IMR-90 (cell line): ENCODE measurements at places on chromosomes 16 and 17.

GRCh38 chr17:78969865-78970264 is 9.9 kb downstream of the LGALS3BP start:
- DNase-seq = no peak

DNA sequence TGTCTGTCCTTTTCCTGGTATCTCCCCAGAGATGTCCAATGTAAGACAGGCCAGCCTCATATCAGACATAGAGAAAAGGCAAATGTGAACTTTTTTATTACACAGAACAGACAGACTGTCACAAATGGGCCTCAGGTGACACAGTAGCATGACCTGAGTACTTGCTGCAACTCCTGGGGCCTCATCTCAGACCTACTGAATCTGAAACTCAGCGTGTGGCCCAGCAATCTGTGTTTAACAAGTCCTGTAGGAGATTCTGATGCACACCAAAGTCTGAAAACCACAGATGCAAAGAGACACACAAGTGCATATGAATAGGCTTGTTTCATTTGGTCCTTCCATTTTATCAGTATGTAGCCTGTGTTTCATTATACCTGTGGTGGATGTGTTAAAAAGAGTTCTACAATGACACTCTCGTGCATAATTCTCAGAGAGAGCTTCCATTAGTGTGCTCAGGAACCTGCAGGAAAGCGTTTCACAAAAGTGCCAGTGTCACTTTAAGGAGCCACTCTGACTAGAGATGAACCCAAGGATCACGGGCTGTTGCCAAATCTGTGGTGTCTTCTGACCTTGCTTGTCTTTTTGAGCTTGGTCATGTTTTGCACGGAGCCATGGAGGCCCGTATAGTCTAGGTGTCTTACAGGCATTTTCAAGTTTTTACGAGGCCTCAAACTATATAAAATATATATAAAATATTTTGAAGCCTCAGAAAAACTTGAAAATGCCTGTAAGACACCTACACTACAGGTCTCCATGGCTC is 33.8 kb upstream of the NF1 start:
- DNase-seq = no peak

GRCh38 chr17:39224778-39225307 is 902 bp downstream of the STAC2 start:
- no peak for DNase-seq

DNA sequence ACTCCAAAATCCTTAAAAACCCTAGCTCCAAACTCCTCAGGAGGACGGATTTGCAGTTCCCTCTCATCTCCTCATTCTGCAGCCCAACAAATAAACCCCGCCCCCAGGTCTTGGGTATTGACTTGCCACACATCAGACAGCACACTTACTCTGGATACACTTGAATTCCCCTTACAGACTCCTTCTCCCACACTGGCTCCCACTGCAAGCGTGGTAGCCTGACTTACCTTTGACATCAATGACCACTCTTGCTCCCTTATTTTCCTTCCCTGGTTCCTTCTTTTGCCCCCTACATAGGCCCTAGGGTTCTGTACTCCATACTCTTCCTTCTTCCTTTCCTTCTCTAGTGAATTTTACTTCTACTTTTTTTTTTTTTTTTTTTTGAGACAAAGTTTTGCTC is 7.5 kb downstream of the RFFL start:
- no peak for DNase-seq

- no peak for DNase-seq
Observed at GRCh38 chr17:17091856-17092756, 49.8 kb downstream of the MPRIP start.

- DNase-seq = no peak
Observed at GRCh38 chr17:39090908-39091665, 60.4 kb downstream of the PLXDC1 start.

- no peak for DNase-seq
Observed at GRCh38 chr16:84483882-84484565, 20.4 kb downstream of the MEAK7 start.

- no peak for DNase-seq
Observed at GRCh38 chr17:8490256-8491023, 54.8 kb downstream of the NDEL1 start.

DNA sequence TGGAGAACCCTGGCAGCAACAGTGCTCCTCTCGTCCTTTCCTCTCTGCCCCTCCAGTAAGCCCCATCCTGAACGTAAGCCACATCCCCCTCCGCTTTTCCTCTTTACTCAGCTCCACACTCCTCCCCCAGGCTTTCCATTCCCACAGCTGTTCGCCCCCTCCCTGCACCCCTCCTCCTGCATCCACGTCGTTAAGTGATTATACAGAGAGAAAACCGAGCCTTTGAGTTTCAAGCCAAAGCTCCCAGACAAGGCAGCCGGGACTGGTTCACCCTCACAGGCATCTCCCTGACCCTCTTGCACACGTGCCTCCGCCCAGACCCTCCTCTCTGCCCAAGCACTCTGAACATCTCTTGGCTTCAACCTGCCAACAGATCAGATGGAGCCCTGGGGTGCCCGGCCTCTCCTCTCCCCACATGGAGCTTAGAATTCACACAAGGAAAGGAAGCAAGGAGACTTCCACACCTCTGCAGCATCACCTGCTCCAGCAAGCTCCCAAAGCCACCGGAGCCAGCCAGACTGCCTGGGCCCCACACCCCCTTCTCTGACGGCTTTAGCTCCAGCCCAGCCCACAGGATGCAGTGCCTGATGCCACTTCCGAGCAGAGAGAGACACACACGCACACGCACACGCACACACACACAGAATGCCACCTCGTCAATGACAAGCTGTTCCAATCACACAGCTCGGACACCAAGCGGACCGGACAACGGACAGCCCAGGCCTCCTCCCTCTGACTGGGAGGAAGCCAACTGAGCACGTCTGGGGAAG is 99.9 kb upstream of the CCL2 start:
- no peak for DNase-seq

DNA sequence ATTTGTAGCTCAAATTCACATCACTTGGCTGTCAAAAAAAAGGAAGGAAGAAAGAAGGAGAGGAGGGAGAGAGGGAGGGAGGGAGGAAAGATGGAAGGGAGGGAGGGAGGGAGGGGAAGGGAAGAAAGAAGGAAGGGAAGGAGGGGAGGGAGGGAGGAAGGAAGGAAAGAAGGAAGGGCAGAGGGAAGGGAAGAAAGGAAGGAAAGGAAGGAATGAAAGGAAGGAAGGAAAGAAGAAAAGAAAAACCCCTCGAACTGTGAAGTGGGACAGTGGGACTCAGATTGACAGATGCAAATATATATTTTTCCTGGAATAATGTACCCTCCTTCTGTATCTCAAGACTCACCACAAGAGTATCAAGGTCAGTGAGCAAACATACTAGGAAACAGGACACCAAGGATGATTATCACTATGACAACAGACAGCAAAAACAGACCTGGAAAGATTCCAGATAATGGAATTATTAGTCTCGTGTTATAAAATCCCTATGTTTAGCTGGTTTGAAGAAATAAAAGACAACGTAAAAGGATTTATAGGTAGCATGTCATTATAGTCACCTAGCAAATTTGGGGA is 24.2 kb upstream of the ABCA3 start:
- DNase-seq = no peak

DNA sequence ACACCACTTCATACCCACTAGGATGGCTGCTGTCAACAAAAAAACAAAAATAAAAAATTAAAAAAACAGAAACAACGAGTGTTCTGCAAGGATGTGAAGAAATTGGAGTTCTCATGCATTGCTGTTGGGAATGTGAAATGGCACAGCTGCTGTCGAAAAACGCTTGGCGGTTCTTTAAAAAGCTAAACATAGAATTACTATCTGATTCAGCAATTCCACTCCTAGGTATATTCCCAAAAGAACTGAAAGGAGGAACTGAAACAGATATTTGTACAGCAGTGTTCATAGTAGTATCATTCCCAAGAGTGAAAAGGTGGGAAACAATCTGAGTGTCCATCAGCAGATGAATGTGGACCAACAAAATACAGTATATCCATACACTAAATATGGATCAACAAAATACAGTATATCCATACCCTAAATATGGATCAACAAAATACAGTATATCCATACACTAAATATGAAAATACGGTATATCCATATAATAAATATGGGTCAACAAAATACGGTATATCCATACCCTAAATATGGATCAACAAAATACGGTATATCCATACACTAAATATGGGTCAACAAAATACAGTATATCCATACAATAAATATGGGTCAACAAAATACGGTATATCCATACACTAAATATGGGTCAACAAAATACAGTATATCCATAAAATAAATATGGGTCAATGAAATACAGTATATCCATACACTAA is 8.7 kb downstream of the METTL16 start:
- no peak for DNase-seq

GRCh38 chr16:19356024-19356952 is 61.4 kb upstream of the TMC5 start:
- no peak for DNase-seq

GRCh38 chr16:88368994-88369393 is 13.8 kb upstream of the ZNF469 start:
- no peak for DNase-seq

- DNase-seq = no peak
Observed at GRCh38 chr17:7610641-7611040, 4.1 kb downstream of the FXR2 start.

- DNase-seq = no peak
Observed at GRCh38 chr16:58155839-58156238, 26.7 kb upstream of the CFAP20 start.

- no peak for DNase-seq
Observed at GRCh38 chr16:30085247-30085646, 6.5 kb downstream of the TBX6 start.

- no peak for DNase-seq
Observed at GRCh38 chr17:22459331-22459952, 767.1 kb downstream of the KCNJ18 start.

DNA sequence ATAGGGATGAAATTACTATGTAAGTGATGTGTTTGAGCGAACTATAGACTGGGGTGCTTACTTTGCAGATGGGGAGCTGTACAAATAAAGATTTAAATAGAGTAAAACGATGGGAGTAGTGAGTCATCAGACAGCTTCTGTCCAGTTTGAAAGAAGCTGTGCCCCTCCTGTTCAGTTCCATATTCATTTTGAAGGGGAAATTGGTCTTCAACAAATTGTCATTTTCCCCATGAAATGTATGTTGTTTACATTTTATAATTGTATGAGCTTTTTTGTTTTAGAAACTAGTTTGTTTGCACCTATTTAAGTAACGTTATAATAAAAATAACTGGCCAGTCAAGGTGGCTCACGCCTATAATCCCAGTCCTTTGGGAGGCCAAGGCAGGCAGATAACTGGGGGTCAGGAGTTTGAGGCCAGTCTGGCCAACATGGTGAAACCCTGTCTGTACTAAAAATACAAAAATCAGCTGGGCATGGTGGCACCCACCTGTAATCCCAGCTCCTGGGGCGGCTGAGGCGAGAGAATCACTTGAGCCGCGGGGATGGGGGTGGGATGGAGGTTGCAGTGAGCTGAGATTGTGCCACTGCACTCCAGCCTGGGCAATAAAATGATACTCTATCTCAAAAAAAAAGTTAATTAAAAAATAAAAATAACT is 20.2 kb downstream of the SEC14L1 start:
- no peak for DNase-seq

- no peak for DNase-seq
Observed at GRCh38 chr17:3400055-3400454, 1.8 kb upstream of the OR1E1 start.

GRCh38 chr16:22272870-22273650 is 24.1 kb upstream of the POLR3E start:
- peak; percentile 31 for DNase-seq

DNA sequence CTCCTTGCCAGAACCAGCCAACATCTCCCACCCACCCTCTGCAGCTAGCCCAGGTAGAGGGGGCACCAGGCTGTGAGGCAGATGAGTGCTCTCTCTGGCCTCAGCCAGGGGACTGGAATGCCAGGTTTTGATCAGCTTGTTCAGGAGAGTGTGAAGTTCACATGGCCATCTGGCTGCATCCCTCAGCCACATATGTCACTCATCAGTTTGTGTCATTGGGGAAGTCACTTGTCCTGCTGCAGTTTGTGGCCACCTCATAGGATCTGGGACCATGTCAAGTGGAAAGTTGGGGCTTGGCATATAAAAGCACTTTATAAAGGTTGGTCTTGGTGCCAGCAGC is 147.6 kb downstream of the SOCS1 start:
- DNase-seq = no peak

DNA sequence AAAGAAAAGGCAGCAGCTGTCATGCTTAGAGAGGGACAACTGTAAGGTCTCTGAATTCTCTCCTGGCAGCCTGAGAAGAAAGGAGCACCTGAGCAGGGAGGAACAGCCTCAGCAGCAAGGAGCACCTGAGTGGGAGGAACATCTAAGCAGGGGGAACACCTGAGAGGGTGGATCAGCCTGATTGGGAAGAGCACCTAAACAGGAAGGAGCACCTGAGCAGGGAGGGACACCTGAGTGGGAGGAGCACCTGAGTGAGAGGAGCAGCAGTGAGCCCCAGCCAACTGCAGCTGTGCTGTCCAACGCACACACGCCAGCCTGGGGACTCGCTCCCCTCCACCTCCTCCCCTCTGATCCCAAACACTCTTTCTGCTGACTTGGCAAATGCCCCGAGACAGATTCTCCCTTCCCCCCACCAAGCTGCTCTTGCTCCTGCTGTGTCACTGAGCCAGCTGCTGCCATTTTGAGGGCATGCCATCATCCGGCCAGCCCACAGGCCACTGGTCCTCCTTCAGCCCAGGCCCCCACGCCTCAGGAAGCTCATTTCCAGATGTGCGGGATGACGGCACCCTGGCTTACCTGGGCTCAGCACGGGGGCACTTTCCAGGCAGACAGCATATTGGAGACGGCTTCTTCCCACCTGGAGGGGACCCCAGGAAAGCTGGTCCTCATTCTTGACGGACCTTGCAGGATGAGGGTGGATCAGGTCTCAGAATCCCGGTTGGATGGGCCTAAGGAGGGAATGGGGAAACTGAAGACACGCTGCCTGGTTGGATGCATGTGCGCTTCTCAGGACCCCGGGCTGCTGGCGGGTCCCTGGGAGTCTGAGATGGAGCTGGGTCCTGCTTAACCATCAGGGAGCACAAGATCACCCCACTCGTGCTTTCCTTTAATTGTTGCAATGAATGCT is 57.7 kb upstream of the RBFOX3 start:
- no peak for DNase-seq

- no peak for DNase-seq
Observed at GRCh38 chr16:77509796-77510195, 75.0 kb upstream of the ADAMTS18 start.

DNA sequence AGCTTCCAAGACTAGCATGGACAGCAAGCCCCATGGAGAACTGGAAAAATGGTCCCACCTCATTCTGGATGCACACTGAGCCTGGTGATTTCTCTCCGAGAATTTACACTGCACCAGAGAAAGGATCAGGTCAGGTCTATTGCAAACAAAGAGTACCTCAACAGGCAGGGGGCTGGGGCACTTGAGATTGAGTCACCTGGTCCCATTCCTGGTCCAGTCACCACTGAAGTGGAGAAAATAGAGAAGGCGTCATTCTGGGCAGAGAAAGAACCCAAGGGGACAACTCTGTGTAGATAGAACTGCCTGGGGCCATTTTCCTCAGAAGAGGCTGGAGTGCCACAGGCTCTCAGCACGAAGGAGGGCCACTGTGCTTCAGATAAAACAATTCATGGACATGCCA is 38.4 kb downstream of the CENPV start:
- DNase-seq = no peak
